ENCODE measurements at places on chromosomes 5 and 9.

DNA sequence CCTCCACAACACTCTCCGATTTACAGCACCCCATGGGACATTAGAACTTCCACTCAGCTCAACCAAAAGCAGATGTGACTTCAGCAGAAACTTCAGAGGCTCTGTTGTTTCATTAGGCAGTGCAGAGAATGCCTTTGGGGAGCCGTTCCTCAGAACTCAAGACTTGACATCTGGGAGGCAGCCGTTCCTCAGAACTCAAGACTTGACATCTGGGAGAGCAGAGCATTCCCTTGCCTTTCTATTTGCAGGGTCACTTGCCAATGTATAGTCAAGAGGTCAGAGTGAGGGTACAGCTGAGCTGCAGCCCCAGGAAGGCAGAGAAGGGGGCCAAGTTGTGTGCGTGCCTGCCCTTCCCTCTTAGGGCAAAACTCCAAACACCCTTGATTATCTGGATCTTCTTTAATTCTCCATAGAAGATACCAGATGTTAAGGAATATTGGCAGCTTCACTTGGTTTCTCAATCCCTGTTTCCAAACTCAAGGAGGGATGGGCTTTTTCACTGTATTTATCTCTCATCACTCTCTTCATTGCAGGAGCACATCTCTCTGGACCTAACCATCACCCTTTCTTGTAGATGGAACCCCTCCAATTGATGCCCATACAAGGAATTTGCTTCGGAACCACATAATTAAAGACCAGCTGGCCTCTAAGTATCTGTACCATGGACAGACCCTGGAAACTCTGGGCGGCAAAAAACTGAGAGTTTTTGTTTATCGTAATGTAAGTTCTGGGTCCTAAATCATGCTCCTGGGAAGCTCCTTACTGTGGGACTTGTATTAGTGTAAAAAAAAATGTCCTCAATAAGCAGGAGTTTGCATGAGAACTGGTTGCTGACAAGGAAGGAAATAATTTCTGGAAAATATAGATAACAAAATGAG is 25.6 kb downstream of the TGFBI start:
- DNase-seq = no peak

DNA sequence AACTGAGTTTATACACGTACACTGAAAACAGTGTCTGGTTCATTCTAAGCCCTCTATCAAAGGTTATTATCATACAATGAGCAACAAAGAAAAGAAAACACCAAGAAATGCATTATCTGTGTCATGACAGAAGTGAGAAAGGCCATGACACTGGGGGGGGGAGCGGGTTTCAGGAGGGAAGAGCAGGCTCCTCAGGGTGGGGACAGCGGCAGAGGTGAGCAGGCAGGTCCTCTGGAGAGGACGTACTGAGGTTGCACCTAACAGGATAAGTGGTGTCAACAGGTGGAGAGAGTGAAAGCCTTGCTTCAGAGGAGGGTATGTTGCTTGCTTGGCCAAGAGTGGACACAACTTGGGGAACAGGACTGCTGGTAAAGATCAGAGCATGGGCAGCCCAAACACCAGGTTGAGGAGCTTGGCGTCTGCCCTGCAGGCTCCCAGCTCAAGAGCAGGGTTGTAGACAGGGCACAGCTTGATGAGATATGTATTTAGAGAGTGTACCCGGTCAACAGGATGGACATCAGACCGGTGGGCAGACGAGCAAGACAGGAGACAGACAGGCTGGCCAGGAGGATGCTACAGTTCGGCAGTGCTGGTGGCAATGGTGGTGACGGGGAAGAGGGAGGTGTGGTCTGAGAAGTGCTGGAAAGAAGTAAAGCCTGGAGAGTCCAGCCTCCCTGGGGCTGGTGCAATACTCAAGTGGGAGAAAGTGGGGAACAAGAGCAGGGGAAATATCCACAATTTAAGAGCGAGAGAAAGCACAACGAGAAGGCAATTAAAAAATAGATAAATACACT is 10.3 kb downstream of the WHRN start:
- no peak for DNase-seq

- no peak for DNase-seq
Measured at GRCh38 chr9:10562581-10563343, 50.0 kb downstream of the PTPRD start.

- no peak for DNase-seq
Measured at GRCh38 chr9:18056269-18056992, 417.5 kb upstream of the ADAMTSL1 start.

GRCh38 chr5:58974083-58974482 is 391.2 kb downstream of the RAB3C start:
- no peak for DNase-seq

- no peak for DNase-seq
Measured at GRCh38 chr9:13412331-13412730, 132.8 kb upstream of the MPDZ start.

DNA sequence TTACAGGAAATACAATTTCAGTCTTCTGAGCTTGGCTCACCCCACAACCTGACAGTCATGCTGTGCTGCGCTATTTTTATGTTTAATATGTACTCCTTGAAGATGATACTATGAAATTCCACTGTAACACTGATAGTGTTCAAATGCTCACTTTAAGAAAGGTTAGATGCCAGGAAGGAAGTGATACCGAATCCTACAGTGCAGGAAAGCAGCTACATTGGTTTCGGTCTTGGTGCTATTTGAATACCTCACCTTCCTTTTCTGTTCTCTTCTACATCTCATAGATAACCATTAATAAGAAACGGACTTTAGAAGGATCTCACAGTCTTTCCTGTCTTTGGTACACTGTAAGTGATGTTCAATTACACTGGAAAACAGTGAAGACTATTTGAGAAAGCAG is 117.6 kb downstream of the SEMA5A start:
- no peak for DNase-seq

GRCh38 chr5:126878634-126879033 is 101.7 kb downstream of the LMNB1 start:
- DNase-seq = no peak

- DNase-seq = no peak
Measured at GRCh38 chr5:109753279-109753678, 63.6 kb downstream of the MAN2A1 start.

GRCh38 chr9:129161534-129161837 is 16.6 kb downstream of the IER5L start:
- DNase-seq = no peak

DNA sequence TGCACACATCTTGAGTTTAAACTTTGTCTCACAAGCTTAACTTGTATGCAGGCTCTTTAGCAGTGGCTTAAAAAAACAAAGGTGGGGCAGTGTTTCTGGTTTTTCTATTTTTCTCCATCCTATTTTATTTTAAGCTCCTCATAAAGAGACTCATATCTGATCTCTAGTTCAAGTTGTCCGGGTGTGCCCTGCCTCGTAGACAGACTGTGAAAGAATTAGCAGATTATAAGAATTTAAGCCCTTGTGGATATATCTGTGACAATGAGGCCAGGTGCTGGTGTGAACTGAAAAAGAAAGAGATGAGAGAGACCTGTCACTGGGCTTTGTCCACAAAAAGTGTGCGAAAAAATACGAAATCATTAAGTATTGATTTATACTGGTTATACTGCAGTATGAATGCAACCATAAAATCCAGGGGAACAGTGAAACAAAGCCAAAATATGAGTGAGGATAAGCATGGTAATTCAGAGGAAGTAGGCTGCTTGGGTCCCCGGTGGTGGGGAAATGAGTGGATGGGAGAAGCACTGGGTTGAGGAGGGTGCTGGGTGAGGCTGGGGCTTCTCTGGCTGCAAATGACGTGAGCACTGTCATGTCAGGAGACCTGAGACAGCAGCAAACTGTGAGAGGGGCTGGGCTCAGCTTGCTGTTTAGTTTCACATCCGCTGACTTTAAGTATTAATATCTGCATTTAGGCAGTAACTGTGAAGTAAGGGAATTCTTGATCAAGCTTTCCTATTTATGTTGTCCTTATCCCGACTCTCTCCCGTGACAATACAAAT is 179.7 kb upstream of the ANKRD55 start:
- DNase-seq = no peak

DNA sequence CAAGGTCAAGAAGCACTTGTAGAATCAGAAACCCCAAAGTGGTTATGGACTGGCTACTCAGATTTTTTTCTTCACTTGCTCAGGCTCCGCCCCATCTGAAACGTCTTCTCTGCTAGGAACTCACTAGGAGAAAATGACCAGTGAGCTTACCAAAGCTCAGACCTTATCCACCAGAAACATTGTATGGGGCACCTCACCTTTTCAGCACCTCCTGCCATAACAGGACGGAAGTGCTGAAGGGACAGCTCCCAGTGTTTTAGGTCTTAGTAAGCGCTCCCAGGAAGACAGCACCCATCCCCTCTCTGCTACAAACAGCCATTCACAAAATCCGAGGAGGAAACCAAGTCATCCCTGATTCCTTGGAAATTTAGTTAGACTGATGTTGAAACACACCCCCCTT is 1.2 kb upstream of the GABRA1 start:
- no peak for DNase-seq

- DNase-seq = no peak
Measured at GRCh38 chr5:142246-142810, 49.0 kb upstream of the LRRC14B start.

DNA sequence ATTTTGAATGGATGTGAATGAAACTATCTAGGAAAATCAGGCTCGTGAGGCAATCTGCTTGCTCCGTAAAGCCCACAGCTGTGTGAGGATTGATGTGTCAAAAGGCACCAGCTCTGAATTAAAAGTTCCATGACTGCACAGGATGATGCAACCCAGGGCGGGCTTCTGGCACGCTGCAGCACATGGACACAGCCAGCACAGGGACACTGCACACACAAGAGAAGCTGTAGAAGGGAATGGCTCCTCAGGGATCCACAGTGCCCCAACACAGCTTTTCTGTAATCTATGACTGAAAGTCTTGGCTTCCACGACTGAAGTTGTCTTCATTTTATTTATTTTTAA is 151.0 kb downstream of the GCNT1 start:
- DNase-seq = no peak

DNA sequence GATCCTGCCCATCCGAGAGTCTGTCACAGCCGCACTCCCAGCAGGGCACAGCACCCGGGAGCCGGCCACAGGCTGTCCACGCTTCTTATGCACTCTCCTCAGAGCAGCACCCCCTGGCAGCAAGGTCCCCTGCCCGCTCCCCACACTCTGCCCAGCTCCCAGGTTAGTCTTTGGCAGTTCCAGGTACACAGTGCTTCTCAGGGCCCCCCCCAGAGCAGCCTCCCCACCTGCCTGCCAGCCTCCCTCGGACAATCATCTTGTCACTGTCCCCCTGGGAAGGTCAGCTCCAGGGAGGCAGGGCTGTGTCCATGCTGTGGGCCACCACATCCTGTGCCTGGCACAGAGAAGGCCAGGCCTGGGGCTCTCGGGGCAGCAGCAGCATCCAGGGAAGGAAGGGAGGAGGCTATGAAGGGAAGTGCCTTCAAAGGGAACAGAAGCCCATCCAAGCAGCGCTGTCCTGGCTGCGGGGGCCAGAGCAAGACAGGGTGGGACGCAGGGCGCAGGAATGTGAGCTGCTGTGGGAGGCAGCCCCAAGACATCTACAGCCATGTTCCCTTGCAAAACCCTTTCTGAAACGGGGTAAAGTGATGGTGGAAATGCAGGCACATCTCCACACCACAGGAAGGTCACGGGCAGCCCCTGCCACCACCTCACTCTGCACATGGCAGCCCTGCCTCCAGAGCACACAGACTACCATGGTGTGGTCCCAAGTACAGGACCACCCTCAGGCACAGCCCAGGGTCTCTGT is 68.6 kb upstream of the ADAMTS2 start:
- DNase-seq = no peak

- DNase-seq = no peak
Measured at GRCh38 chr9:118896324-118897000, 472.8 kb downstream of the BRINP1 start.

DNA sequence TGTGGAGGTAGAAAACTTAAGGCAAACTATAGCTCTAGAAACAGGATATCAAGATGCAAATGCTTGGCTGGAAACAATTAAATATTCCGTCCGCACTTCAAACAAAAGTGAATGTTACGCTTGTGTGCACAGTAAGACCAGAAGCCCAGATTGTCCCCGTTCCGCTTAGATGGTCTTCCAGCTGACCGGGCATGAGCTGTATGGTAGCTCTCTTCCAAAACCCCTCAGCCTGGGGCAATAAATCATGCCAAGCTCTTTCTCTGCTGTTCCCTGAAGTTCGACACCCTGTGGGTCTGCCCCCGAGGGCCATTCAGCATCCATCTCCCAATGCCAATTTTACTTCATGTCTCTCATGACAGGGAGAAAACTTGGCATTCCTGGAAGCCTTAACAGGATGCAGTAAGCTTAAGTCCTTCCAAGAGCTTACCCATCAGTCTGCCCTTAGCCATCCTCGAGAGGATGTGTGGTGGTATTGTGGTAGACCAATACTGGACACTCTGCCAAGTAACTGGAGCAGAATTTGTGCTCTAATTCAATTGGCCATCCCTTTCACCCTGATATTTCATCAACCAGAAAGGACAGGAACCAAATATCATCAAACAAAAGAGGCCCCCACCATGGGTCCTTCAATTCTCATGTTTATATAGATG is 70.7 kb upstream of the RANBP6 start:
- no peak for DNase-seq
